Stimulated activated naive CD8-positive, alpha-beta T cell treated with anti-CD3 and anti-CD28 coated beads, Interleukin-15, Interleukin-2, amounts not matched to agents 100 U/mL and 50 U/mL, for 24 hours (primary cell): ENCODE measurements at places on chromosomes 4 and X.

DNA sequence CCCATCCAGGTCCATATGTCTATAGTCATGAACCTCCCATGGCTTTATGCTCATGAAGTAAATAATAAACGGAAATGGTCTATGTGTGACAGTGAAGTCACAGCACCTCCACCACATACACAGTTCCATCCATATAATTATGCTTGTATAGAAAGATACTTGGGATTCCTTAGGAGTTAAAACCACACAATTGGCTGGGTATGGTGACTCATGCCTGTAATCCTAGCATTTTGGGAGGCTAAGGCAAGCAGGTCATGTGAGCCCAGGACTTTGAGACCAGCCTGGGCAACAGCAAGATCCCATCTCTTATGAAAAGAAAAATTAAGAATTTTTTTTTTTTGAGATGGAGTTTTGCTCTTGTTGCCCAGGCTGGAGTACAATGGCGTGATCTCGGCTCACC lies 55.6 kb upstream of the RBM47 start:
- DNase-seq = no peak

DNA sequence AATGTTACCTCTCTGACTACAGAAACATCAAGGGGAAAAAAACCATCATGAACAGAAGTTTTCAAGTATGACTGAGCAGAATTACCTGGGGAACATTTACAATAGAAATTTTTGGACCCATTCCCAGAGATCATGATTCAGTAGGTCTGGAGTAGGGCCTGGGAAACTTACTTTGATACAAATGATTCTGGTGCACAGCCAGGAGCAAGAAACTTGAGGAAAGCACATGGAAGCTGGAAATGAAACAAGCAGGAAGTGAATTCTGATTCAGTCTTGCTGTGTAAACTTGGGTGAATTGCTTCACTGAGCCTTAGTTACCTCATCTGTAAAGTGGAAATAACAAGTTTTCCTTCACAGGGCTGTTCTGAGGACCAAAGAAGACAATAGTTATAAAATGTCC lies 192.5 kb upstream of the TAPT1 start:
- no peak for DNase-seq

GRCh38 chr4:146183209-146183608 lies 7.7 kb downstream of the LSM6 start:
- DNase-seq = no peak

GRCh38 chrX:110449312-110449711 lies 90.7 kb downstream of the RTL9 start:
- no peak for DNase-seq

DNA sequence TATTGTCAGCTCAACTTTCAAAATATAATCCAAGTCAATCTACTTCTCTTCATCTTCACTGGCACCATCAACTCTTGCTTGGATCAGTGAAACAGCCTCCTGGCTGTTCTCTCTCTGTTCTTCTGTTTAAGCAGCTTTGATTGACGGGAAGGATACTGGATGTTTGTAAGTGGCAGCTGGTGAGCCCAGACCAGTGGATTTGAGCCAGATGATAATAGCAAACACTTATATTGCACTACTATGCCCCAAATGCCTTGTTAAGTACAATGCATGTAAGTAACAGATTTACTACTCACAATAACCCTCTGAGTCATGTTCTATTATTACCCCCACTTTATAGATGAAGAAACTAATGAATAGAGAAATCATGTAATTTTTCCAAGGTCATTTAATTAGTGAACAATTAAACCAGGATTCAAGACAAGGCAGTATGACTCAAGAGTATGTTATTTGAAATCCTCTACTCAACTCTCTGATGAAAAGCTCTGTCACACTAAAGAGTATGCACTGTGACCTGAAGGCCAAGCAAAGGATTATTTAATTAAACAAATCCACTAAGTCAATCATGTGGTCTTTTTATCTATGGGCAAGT lies 44.8 kb downstream of the SPANXN3 start:
- DNase-seq = no peak

GRCh38 chr4:188707036-188707435 lies 567.8 kb downstream of the TRIML1 start:
- DNase-seq = no peak

- no peak for DNase-seq
Measured at GRCh38 chr4:38780833-38781484, 1.8 kb downstream of the TLR10 start.

DNA sequence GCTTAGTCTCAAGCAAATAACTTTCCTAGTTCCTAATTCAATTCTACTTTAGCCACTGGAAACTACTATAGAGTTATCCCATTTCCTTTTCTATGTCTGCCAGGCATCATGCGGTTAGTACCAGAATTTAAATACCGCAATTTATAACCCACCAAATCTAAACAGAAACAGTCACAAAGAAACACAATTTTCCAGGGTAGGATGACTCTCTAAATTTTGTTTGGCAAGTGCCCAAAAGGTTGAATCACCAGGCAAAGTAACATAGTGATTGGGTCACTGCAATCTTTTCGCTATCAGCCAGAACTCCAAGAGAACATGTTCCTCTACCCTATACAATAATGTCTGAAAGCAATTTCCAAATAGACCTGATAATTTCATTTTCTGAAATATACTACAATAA lies 240.2 kb upstream of the GRIA3 start:
- DNase-seq = no peak

DNA sequence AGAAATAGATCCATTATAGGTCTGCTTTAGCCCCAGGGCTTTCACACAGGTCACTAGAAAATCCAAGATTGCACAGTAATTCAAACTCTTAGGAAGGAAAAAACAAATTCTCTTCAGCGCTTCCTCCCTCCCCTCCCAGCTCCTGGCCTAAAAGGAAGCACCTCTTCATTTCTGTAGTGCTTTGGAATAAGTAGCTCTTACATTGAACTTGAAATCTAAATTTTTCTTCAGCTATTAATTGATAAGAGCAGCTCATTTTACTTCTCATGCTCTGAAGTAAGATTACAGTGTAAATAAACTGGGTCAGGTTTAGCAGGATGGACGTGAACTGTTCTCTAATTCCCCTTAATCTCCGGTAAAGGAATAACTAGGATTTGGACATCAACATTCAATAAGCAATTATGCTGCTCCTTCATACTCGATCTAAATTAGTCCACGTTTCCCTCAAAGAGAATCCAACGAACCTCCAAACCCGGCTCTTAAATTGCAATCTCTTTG lies 10.9 kb upstream of the SEL1L3 start:
- DNase-seq = no peak

DNA sequence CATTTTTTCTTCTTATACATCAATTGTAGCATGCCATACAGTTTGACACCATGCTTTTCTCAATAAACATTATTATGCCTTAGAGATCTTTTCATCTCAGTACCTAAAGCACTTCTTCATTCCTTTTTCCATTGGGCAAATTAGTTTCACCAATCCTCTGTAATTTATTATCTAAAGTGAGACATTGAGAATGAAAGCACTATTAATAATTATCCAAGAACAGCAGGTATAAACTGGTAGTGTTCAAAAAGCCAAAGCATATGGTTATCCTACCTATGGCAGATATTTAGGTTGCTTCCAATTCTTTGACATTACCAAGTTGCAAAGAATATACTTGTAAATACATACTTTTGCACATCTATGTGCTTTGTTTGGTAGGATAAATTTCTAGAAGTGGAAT lies 15.6 kb downstream of the LAMTOR3 start:
- DNase-seq = no peak

DNA sequence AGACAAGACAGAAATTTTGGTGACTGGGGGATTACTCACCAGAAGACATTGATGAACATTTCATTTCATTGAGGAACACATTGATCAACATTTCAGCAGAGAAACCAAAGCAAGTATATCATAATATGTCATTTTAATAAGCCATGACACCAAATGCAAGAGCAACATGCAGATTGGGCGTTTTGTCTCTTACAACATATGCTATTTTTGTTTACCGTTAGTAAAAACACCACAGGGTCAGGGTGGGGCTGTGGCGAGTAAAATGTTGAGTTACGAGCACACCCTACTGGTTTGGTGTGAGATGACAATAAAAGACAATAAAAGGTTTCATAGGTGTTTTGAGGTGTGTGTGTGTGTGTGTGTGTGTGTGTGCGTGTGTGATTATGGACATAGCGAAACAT lies 294.5 kb downstream of the PDGFC start:
- no peak for DNase-seq

- DNase-seq = peak; percentile 37
Measured at GRCh38 chr4:75686346-75686745, 13.1 kb upstream of the G3BP2 start.

GRCh38 chrX:93120805-93121204 lies 552.6 kb downstream of the NAP1L3 start:
- DNase-seq = no peak

DNA sequence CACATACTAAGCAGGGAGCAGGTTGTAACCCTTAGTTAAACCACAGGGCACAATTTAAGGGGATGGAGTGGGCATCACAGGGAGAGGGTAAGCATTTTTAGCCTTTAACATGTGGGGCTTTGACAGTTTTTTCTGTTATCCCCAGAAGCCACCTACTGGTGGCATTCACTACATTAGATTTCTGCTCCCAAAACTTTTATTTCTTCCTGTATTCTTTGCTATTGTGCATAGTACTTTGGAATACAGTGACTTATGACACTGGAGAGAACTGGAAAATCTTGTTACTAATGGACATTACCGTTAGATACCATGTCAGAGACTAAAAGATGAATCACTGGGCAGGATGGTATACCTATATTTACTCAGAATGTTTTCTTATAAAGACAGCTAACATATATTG lies 7.3 kb downstream of the TRIM75 start:
- no peak for DNase-seq

GRCh38 chr4:114209584-114209983 lies 230.1 kb upstream of the ARSJ start:
- DNase-seq = no peak

DNA sequence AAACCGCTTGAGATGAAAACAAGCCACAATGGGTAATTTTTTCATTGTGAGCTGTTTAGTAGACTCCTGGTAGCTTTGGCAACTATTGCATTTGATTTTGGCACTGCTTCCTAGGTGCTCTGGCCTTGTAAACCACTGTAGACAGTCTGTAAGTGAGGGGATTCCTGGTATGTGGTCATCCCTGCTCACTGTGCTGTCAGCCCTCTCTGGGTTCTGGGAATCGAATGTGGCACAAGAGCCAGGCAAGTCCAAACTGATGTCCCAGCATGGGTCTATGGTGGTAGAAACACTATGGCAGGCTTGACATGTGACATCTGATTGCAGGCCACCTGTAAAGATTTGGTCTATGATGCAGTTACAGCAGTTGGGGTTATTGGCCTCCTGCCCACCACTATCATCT lies 2.5 kb downstream of the USP51 start:
- no peak for DNase-seq

- no peak for DNase-seq
Measured at GRCh38 chrX:69050051-69050765, 115.0 kb downstream of the PJA1 start.

GRCh38 chr4:20724915-20725314 lies 24.7 kb downstream of the PACRGL start:
- DNase-seq = no peak

DNA sequence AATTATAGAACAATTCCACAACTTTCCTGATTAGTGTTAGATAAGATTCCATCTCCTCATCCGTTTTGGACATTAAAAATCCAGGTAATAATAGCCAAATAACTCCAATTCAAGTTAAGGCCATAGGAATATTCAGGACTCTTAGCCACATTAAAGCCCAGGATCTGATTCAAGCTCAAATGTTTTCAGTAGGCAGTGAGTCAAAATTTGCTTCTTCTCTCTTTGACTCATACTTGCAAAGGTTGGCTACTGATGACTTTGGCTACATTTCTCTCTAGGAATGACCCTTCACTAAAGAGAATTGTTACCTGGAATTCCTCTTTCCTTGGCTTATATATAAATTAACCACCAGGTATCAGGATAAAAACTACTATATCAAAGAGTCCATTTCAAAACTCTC lies 354.9 kb upstream of the HS3ST1 start:
- no peak for DNase-seq

DNA sequence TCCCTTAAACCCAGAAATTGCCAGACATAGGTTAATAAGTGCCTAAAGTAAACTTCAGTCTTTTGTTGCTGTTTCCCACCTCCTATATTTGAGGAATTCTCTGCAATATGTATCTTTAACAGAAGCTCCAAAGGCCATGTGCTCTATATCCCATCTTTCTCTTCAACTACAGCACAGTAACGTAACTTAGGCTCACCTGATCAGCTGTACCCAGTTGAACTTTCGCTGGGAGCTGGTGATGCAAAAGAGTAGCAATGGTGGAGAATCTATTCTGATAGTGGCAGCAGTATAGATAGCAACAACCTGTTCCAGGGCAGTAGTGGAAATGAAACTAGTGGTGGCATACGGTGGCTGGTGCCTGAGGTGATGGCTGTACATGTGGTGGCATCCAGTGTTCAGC lies 33.2 kb upstream of the YTHDC1 start:
- no peak for DNase-seq

DNA sequence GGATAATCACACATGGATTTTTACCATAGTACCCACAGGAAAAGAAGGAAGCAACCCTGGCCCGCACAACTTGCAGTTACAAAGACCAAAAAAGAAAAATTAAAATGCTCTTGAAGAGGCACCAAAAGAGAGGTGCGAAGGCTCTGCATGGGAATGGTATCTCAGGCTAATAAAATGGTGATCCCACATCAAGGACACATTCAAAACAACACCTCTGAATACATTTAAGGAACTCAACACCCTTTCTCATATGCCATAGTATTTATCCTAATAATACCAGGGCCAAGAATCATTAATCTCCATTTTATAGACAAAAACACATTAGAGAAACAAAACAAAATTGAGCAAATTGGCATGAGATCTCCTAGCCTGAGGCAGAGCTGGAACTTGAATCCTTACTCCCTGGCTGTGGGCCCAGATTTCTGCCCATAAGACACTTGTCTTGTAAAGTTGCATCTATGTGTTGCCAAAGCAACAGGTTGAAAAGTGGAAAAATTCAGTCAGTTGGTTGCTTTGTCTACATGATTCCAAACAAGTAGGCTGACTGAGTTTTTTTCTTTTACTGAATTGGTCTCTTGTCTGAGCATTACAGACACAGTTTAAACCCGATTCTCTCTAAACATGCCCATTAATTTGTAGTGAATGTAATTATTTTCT lies 33.5 kb downstream of the GUCY2F start:
- no peak for DNase-seq

GRCh38 chrX:154742613-154743012 lies 8.3 kb downstream of the GAB3 start:
- no peak for DNase-seq

- DNase-seq = no peak
Measured at GRCh38 chr4:8920289-8920965, 48.8 kb upstream of the HMX1 start.

- DNase-seq = no peak
Measured at GRCh38 chr4:93092765-93093164, 735.8 kb upstream of the ATOH1 start.

DNA sequence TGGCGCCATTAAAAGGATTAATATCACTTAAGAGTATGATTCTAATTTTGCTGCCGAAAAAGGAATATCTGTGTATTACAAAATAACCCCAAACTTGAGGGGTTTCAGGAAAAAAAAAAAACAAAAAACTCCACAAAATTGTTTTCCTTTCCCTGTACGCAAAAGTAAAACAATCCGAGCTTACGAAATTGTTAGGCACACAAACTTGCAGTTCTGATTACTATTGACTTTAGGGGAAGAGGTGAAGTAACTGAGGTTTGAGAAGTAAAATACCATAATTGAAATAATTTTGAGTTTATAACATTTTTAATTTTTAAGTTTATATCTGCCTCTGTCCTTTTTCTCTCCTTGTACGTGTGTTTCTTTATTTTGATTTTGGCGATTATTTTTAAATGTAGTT lies 64.8 kb downstream of the USP9X start:
- DNase-seq = no peak
